ENCODE measurements at places on chromosomes 13 and 19. TPM values are rescaled to one million over a fixed set of nuclear protein-coding genes. Genes with fewer than 3 reads are reported as not detected.
A peak's percentile ranks its signal among the peaks of the same experiment; 100 is the strongest.

The DCT gene
- total RNA-seq, result 0.20 TPM

GRCh38 chr13:85755123-85755522 is 44.1 kb downstream of the SLITRK6 start:
- DNase-seq, result no peak

The GPR183 gene
- 249 TPM for total RNA-seq

DNA sequence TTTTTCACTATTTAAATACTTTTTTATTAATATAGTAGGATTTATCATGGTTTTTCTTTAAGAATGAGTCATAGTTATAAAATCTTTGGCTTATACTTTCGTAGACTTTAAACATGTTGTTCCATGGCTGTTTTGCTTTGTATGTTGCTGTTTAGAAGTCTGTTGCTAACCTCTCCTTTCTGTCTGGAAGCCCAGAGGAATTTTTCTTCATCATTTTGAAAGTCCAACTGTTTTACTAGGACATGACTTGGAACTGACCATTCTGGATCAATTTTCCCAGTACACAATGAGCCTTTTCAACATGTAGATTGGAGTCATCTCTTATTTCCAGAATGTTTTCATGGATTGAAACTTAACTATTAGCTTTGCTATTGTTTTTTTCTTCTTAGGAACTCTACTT is 7.9 kb downstream of the CAB39L start:
- no peak for DNase-seq

GRCh38 chr13:100721885-100722512 is 47.4 kb upstream of the TMTC4 start:
- peak; percentile 30 for DNase-seq

The NECTIN2 gene
- total RNA-seq, result 5.2 TPM

- DNase-seq, result no peak
These were observed 154.3 kb downstream of the LMO7 start for GRCh38 chr13:75790198-75790970.

GRCh38 chr19:16623576-16623975 is 4.4 kb downstream of the MED26 start:
- no peak for DNase-seq

DNA sequence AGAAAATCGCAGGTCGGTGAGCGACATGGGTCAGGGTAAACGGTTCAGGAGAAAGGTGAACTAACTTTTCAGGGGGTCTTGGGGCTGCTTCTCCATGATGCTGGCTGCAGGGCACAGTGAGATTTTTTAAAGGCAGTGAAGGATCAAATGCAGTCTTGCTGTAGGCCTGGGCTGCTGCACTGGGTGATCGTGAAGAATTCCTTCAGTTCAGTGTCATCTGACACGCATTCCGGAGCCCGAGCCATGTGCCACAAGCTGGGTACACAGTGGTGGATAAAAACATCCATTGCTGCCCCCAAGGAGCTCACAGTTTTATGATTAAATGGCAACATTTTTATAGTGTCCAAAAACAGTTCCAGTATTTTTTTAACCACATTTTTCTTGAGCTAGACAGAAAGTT is 56.3 kb upstream of the GPR12 start:
- no peak for DNase-seq

DNA sequence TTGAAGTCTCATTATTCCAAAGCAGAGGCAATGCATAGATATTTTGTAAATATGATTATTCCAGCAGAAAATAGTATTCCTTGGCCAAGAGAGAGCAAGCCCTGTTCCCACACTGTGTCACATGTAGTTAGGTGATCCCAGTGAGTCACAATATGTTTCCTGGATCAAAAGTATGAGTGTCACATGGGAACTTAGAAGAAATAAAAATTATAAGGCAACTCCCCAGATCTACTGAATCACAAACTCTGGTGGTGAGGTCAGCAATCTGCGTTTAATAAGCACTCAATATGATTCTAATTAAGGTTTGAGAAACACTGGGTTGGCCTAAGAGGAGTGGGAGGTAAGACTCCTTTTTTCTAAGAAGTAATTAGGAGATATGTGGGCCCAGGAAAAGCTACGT is 1504.5 kb upstream of the PCDH20 start:
- no peak for DNase-seq

The SIGLEC10 gene
- 2.7 TPM for total RNA-seq

The OR4F17 gene
- total RNA-seq, result not detected

DNA sequence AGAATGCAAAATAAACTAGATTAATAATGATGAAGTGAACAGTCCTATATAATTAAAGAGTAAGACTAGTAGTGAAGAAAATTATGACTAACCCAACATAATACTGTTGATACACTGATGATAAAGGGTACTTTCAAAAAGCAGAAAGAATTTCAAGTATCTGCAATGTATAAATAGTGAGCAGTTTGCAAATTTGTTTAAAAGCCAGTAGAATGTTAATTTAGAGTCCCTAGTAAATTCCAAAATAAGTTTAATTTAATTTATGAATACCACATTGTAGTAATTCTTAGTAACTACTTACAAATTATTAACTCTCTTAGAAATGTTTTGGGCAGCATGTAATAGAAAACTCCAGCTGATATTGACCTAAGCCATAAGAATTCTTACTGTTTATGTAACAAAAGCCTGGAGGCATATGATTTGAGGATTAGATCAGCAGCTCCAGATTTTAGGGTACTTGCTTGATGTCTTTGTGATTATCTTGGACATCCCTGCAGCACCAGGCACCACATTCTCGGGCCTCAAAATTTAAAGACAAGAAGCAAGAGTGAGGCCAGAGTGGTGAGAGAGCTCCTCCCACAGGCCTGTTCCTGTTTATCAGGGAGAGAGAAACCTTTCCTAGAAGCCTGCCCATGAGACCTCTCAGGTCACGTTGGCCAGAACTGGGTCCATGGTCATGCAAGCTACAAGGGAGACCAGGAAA is 67.6 kb upstream of the TDRD3 start:
- DNase-seq, result no peak

DNA sequence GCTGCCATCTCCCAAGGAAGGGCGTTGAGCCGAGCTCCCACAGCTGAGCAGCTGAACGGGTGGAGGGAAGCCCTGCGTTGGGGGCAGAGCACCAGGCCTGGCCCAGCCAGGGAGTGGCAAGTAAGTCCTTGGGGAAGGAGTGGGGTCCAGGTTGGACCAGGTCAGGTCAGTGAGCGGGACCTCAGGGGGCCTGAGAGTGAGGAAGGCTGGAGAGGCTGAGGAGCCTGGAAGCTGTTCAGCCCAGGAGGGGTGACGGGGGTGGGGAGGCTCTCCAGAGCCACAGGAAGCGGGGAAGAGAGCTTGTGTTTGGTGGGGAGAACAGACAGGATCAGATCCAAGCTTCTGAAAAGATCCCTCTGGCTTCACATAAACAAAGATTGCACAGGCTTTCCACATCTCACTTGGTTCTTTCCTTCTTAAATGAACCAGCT is 55.4 kb upstream of the ATP12A start:
- no peak for DNase-seq

The SMIM44 gene
- not detected for total RNA-seq

The ANGPTL8 gene
- total RNA-seq, result not detected

The CADM4 gene
- total RNA-seq, result 0.40 TPM

- DNase-seq, result no peak
These were observed 674.1 kb downstream of the SLITRK5 start for GRCh38 chr13:88345171-88345847.

- no peak for DNase-seq
These were observed 212.8 kb downstream of the FGF9 start for GRCh38 chr13:21883713-21884112.

GRCh38 chr19:49858088-49858985 is 7.4 kb downstream of the PTOV1 start:
- no peak for DNase-seq

- DNase-seq, result no peak
These were observed 15.9 kb downstream of the ARHGEF7 start for GRCh38 chr13:111131048-111131447.

The ZNF480 gene
- 8.3 TPM for total RNA-seq

- no peak for DNase-seq
These were observed 9.0 kb upstream of the ATXN8OS start for GRCh38 chr13:70098669-70099068.

- no peak for DNase-seq
These were observed 37.9 kb downstream of the ARHGAP35 start for GRCh38 chr19:46898731-46899130.

DNA sequence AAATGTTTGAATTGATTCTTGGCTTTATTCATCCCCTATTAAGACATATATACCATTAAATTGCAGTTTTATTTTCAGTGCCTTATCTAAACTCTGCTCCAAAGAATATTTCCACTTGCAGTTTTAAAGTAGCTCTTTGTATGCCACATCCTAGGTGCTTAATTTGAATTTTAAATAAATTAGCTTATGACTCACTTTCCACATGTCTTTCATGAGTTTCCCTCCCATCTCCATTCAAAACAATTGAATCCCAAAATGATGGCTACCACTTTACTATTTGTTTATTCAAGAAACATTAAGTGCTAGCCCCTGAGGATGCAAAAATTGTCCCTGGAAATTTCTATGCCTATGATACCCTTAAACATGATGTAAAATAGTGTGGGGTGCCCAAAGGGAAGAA is 19.5 kb downstream of the PCDH20 start:
- DNase-seq, result no peak

- DNase-seq, result no peak
These were observed 2.1 kb downstream of the TMEM255B start for GRCh38 chr13:113761136-113761535.

The ZIC2 gene
- not detected for total RNA-seq

The SLITRK6 gene
- total RNA-seq, result not detected

The ENOX1 gene
- not detected for total RNA-seq

DNA sequence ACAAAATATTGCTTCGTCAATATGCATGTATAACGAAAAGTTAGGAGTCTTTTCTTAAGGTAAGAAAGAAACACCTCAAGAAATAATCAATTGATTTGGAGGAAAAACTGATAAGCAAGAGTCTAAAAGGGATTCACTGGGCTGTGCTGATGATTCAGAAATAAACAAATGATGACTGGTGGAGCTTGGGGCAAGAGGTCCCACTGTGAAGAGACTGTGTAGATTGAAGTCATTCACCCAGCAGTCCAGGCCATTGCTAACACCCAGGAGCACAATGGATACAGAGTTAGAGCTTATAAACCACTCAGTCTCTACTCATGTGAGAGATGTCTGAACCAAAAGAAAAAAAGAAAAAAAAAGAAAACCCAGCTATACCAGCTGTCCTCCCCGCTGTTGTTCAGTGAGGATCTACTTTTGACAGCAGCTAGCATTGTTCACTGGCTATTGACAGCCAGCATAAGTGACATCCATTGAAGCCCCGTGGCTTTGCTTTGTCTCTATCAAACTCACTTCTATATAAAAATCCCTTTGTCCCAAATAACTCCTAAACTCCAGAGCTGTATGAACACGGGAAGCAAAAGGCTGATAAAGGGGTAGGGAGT is 255.5 kb downstream of the KCTD12 start:
- DNase-seq, result no peak

GRCh38 chr19:8615024-8615423 is 4.5 kb upstream of the ADAMTS10 start:
- DNase-seq, result no peak

The ZNF829 gene
- total RNA-seq, result 3.9 TPM

DNA sequence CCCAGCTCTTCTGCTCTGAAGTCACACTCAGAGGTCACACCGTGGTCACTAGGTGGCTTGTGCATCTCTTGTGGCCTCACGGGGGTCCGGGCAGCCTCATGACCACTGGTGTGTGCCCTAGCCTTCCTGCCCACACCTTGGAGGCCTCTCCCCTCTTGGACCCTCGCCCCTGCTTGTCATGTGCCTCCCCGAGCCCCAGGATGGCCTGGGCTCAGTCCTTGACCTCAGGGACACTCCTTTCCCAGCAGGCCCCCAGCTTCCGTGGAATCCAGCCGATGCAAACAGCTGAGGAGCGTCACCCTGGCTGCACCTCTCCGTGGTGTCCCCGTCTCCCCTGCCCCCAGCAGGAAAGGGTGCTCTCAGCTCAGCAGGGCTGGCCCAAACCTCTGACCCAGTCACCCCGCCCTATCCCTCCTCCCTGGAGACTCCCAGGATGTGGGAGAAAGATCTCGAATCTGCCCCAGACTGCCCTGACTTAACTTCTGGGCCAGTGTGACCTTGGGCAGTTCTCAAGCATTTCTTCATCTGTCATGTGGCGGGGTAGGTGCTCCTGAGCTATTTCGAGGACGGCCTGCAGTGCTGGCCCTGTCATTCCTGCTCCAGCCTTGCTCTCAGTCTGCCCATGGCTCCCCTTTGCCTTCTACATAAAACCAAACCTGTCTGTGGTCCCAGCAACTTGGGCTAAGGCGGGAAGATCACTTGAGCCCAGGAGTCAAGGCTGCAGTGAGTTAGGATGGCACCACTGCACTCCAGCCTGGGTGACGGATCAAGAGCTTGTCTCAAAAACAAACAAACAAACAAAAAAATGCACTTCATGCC is 4.6 kb upstream of the SLC25A42 start:
- no peak for DNase-seq

DNA sequence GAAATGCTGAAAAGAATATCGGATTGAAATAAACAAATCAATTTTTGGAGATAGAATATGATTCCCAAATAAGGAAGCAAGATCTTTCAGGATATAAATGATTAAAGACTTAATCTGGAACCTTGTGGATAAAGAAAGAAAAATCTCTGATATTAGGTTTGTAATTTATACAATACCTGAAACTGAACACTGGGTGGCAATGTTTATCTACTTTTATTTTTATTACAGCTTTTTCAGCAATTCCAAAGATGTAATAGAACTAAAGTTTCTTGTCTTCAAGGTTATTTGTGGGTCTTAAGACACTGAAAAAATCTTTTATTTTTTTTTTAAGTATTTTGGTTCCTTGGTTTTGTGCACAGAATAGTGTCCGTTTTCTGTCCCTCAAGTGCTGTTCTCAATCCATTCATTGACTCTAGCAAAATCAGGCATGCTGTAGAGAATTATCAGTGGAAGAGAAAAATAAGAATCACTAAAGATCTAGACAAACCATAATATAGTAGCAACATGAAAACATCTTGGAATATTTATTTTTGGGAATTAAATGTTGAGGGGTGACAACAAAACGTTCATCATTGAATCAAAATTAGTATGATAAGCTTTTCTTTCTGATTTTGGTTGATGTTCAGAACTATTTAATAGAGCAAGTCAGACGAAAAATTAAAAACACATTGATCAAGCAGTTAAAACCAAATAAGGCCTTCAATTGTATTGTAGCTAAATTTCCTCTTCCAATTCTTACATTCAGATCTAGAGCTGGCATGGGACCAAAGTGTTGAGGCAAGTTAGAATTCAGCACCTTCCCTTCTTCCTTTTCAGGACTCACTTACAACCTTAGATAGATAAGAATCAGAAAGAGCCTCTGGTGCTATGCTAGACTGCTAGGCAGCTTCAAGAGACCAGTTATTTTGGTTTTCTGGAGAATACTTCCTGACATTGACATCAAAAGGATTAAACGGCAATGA is 704.4 kb upstream of the PCDH20 start:
- DNase-seq, result no peak

DNA sequence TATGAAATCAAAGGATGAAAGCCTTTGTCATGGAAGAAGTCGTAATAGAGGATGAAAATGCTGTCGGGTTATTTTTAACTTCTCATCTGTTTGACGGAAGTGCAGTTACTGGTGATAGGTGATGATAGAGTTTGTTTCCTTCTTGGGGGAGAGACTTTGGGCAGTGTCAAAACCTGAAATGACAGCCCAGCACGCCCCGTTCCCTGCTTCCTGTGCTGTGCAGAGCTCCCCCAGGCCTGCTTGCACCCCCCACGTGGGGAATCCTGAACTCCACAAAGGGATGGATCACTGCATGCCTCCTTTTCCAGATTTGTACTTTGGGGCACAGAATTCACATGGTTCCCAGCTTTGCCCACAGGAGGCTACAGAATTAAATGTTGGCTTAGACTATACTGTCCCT is 102.7 kb downstream of the ATP11A start:
- no peak for DNase-seq

The CD209 gene
- total RNA-seq, result not detected

Measured in T-helper 17 cell (primary cell).